ENCODE measurements at places on chromosomes 4 and X. TPM values are rescaled to one million over a fixed set of nuclear protein-coding genes. Genes with fewer than 3 reads are reported as not detected.

Gene STPG2
- total RNA-seq: 0.20 TPM

Gene PARM1
- total RNA-seq: 1.8 TPM

Gene SH2D1A
- 0.16 TPM for total RNA-seq

Gene TLR8
- total RNA-seq: 0.32 TPM

Gene GRIPAP1
- 21.2 TPM for total RNA-seq

Gene WFS1
- 3.7 TPM for total RNA-seq

Gene ETDB
- not detected for total RNA-seq

Gene VEGFD
- 0.20 TPM for total RNA-seq

Gene SLC4A4
- total RNA-seq: 0.96 TPM

Gene CPZ
- 0.80 TPM for total RNA-seq

Gene CXCL11
- 0.24 TPM for total RNA-seq

Gene HHIP
- not detected for total RNA-seq

Gene XK
- 2.7 TPM for total RNA-seq

Gene HTR2C
- total RNA-seq: not detected

Gene HERC5
- total RNA-seq: 0.80 TPM

Gene FAM184B
- total RNA-seq: 0.16 TPM

Gene ASB11
- total RNA-seq: not detected

Gene HELT
- not detected for total RNA-seq

Gene GABRE
- 27.5 TPM for total RNA-seq

Gene CSN1S1
- not detected for total RNA-seq

Gene ETDA
- total RNA-seq: not detected

Gene DCAF8L2
- not detected for total RNA-seq

Gene CCDC160
- total RNA-seq: 0.20 TPM

Measured in esophagus mucosa (tissue), 1 donor.